PC-3 (cell line): ENCODE measurements at places on chromosomes 4 and X. TPM values are rescaled to one million over a fixed set of nuclear protein-coding genes. Genes with fewer than 3 reads are reported as not detected.
A peak's percentile ranks its signal among the peaks of the same experiment; 100 is the strongest.

- no peaks in the 10 kb centered on the region for H3K36me3 ChIP-seq
- no peaks in the 10 kb centered on the region; the same call in 1 of the 2 replicates for H3K4me1 ChIP-seq
- no peaks in the 10 kb centered on the region for H3K27me3 ChIP-seq
- no peak for DNase-seq
- H3K27ac ChIP-seq, result no peak overlapping the region
Observed at GRCh38 chr4:137545461-137545861, 13.2 kb upstream of the PCDH18 start.

- H3K27ac ChIP-seq, result no peak overlapping the region
- no peak overlapping the region for H3K4me3 ChIP-seq
- peak; percentile 1 for DNase-seq
- no peaks in the 10 kb centered on the region for H3K27me3 ChIP-seq
- H3K36me3 ChIP-seq, result no peaks in the 10 kb centered on the region
- no peaks in the 10 kb centered on the region for H3K4me1 ChIP-seq
Observed at GRCh38 chrX:149569770-149570169, 17.5 kb downstream of the MAGEA9B start.

GRCh38 chr4:17103231-17103630 is 204.8 kb upstream of the LDB2 start:
- no peak overlapping the region for H3K27ac ChIP-seq
- no peaks in the 10 kb centered on the region for H3K36me3 ChIP-seq
- DNase-seq, result no peak
- no peaks in the 10 kb centered on the region; the same call in 1 of the 2 replicates for H3K27me3 ChIP-seq
- no peaks in the 10 kb centered on the region for H3K4me1 ChIP-seq

DNA sequence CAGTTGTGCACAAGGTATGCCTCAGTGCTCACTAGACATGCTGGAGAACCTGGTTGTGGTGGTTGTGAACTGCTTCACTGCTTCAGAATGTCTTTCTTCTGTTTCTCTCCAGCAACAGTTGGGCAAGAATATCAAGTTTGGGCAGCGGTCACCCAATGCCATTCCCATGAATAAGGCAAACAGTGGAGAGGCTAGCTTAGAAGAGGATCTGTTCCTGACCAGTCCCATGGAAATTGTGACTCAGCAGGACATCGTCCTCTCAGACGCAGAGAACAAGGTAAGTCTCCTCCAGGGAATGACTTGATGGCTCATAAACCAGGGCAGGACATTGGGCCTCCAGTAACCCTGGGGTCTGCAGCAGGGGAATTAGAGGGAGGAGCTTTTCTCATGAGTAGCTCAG is 79.9 kb downstream of the AASDH start:
- no peak overlapping the region for H3K27ac ChIP-seq
- H3K27me3 ChIP-seq, result no peaks in the 10 kb centered on the region
- no peaks in the 10 kb centered on the region for H3K4me1 ChIP-seq
- DNase-seq, result peak; percentile 55
- no peak overlapping the region for H3K4me3 ChIP-seq
- H3K36me3 ChIP-seq, result no peaks in the 10 kb centered on the region

DNA sequence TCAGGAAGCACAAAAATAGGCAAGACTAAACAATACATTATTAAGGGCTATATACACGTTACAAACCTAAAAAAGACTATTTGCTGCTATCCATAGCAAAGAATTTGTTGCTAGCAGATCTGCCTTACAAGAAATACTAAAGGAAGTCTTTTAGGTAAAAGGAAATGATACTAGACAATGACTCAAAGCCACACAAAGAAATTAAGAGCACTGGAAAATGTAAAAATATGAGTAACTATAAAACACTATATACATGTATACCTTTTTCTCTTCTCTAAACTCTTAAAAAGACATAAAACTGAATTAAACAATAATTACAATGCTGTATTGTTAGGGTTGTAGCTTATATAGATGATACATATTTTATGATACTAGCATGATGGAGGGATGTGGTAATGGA is 25.7 kb downstream of the SLC9A7 start:
- H3K27me3 ChIP-seq, result no peaks in the 10 kb centered on the region
- peaks cover 10% of the 10 kb centered on the region for H3K36me3 ChIP-seq
- peaks cover 11% of the 10 kb centered on the region for H3K4me1 ChIP-seq
- DNase-seq, result no peak

GRCh38 chrX:136386826-136387225 is 86.1 kb downstream of the ADGRG4 start:
- H3K4me3 ChIP-seq, result no peak overlapping the region
- H3K27ac ChIP-seq, result no peak overlapping the region
- DNase-seq, result no peak
- no peaks in the 10 kb centered on the region for H3K36me3 ChIP-seq
- no peaks in the 10 kb centered on the region for H3K4me1 ChIP-seq

PNMA5 gene
- not detected in 2 replicates for total RNA-seq

GRCh38 chrX:15269618-15270521 is at the start of gene ASB9:
Gene ASB9, minus strand, starts transcription at chrX:15270083. Its CDS starts 209 bp downstream, at chrX:15269874.
- no peaks in the 10 kb centered on the region for H3K36me3 ChIP-seq
- H3K27me3 ChIP-seq, result no peaks in the 10 kb centered on the region
- peak within 1 kb of the TSS; percentile 70 for H3K4me3 ChIP-seq
- H3K4me1 ChIP-seq, result peaks cover 28% of the 10 kb centered on the region
- H3K27ac ChIP-seq, result peak within 1 kb of the TSS; percentile 100
